ENCODE measurements at places on chromosomes 7 and 10.

GRCh38 chr10:110344622-110345021 lies 39.9 kb upstream of the SMNDC1 start:
- no peak for DNase-seq

GRCh38 chr10:13564576-13564975 lies 22.2 kb upstream of the PRPF18 start:
- no peak for DNase-seq

GRCh38 chr10:20085115-20085514 lies 268.9 kb downstream of the PLXDC2 start:
- DNase-seq: no peak

GRCh38 chr10:118664321-118664720 lies 68.9 kb upstream of the PRLHR start:
- no peak for DNase-seq

DNA sequence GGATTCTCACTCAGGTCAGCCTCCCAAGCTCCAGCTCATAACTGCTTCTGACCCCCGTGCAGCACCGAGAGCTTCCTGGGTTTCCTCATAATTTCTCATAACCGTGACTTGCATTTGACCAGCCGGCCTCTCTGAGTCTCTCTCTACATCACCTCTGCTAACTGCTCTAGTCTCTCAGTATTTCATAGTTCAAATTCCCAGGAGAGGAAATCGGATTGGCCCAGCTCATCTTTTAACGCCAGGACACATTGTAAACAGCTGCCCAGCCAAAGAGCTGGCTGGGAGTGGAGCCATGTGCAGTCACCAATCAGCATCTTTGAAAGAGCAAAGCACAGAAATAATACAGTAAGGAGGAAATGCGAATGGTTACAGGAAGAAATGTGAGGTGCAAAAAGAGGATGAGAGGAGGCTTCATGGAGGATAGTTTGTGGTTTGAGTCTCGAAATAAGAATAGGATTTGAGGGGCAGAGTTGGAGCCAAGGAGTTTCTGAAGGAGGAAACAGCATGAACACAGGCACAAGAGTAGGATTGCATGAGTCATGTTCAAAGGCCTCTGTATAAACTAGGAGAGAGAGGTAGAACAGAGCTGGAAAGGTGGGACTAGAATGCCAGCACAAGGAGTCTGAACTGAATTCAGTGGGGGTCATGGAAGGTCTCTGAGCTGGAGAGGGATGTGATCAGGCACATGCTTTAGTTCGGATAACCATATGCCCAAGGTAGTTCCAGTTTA lies 15.2 kb upstream of the LBX1 start:
- DNase-seq: no peak

DNA sequence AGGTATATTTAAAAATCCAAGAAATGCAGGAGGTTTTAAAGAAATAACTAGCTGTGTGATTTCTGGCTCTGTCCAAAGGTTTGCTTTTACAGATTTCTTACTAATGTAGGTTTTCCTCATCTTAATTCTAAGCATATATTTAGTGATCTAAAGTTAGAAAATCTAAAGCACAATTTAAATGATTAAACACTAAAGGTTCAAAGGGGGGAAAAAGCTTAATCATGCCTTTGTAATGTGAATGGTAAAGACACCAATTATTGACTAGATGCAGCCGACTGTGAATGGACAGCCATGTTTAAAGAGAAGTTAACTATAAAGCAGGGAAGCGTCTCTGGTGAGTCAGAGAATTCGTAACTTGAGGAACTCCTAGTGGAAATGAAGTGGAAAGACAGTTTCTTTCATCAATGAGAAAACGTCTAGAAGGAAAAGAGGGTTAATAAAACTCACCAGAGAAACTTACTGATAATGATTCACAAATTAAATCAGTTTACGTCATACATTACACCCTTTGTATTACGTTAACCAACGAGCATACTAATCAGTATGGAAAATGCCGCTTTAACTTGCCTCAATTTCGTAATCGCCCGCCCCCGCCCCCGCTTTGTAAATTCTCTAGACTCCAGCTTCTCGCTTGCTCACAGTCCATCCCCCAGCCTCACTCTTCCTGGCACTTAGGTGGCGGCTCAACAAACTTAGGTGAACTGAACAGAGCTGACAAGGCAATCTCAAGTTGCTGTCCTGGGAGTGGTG lies 1.1 kb upstream of the HBP1 start:
- peak; percentile 75 for DNase-seq

DNA sequence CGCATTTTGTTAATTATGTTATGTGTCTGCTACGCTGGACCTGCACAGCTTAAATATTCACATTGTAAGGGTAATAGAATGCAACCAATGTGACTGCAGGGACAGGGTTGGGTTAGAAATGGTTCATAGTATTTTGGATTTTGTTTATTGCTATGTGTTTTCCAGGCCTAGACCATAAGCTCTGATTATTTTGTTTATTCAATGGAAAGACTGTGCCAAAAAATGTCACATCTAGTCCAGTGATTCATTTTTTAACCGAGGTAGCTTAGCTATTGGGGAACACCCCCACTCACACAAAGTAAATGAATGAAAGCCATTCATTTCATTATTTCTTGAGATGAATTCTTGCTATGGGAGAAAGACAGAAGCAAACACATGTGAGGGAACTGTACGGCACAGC lies 516.5 kb upstream of the ANKRD30A start:
- no peak for DNase-seq

GRCh38 chr7:40371806-40372440 lies 237.1 kb downstream of the SUGCT start:
- DNase-seq: no peak

DNA sequence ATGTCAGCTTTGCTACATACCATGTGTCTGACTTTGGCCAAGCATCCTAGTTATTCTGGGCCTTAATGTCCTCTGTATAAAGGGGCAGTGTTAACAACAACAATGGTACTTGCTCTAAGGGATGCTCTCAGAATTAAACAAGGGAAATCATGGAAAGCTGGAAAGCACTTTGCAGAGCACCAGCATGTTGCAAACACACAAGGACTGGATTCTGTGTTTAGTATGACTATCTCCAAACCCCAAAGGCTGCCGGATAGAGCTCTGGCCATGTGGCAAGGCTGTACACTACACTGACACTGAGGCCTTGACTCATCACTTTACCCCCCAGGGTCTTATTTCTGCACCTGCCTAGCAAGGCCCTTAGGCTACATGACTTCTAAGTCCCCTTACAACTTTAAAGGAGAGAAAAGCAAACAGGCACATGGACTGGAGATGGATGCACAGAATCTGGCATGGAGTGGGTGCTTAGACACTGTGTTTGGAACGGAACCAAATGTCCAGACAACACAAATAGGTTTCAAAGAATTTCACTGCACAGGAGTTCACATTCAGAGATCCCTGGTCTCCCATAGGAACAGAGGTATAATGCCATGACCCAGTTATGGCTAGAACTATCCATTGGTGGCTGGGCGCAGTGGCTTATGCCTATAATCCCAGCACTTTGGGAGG lies 74.6 kb downstream of the FAM13C start:
- no peak for DNase-seq

DNA sequence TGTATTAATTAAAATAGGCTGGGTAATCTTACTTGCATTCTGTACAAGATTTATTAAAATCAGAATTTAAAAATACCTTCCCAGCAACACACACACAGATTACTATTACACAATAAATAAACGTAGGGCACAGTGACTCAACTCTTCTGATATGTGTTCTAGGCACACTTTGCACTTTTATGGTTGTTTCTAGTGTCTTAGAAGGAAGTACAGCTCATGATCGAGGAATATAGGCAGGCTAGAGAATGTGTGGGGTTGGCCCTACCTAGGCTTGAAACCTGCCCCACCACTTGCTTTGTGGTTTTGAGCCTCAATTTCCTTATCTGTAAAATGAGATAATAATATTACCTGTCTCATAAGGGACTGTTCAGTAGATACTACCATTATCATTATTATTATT lies 30.5 kb downstream of the ARMC3 start:
- no peak for DNase-seq

DNA sequence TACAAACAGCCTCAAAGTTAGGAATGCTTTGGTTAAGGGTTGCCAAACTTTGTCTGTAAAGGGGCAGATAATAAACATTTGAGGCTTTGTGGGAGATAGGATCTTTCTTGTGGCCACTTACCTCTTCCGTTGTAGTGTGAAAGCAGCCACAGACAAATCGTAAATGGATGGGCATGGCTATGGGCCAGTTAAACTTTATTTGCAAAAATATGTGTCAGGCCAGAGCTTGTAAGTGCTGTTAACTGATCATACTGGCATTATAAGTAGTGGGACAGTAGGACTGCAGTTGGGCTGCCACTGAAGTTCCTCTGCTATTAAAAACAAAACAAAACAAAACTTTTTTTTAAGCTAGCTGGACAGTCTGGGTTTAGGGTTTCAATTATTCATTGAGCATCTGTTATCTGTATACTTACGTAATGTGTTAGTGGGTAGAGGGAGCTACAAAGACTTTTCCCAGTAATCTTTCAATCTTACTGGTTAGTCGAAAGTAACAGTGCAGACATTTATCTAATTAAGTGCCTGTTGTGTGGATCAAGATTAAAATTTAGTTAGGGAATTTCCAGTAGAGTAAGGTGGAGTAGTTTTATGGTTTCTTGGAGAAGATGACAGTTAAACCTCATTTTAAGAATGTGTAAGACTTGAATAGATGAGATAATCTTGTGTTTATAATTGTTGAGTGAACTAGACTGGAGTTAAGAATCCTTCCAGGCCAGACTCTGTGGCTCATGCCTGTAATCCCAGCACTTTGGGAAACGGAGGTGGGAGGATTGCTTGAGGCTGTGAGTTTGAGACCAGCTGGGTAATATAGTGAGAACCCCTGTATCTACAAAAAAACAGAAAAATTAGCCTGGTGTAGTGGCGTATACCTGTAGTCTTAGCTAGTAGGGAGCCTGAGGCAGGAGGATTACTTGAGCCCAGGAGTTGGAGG lies 100.1 kb downstream of the BTRC start:
- DNase-seq: no peak

- no peak for DNase-seq
Measured at GRCh38 chr7:68776326-68776725, 821.9 kb upstream of the AUTS2 start.

GRCh38 chr7:81482600-81483186 lies 287.2 kb downstream of the HGF start:
- DNase-seq: no peak

DNA sequence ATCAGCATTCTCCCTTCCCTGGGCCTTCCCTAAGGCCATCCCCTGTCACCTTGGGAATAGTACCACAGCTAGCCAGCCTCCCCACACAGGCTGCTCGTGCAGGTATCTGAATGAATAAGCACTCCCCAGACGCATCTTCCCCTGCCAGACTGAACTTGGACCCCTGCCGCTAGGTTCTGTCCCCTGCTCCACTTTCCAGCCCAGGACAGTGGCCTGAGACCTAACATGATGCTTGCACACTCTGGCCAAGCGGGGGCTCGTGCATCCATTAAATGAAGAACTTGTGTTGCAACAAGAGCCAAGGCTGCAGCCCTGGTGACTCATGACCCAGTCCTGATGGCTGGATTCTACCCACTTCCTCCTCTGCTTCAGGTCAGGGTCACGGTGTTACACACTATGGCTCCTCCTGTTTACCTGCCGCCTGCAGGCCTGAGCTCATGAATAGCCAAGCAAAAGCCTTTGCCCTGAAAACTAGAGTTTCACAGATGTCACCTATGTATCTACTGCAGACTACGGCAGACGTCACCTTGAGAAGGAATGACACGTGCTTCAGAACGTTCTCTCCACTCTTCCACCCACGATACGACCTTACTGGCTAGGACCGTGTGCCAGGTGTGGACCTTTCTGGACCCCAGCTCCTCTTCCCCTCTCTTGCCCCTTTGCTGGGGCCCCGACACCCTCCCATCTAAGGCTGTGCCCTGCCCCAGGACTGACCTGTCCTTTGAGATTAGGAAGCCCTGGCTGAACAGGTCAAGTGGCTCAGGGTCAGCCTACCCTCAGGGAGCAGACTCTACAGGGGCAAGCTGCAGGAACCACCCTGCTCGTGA lies 6.5 kb downstream of the ASB13 start:
- DNase-seq: no peak

- no peak for DNase-seq
Measured at GRCh38 chr10:62025901-62026879, 124.7 kb downstream of the ARID5B start.

DNA sequence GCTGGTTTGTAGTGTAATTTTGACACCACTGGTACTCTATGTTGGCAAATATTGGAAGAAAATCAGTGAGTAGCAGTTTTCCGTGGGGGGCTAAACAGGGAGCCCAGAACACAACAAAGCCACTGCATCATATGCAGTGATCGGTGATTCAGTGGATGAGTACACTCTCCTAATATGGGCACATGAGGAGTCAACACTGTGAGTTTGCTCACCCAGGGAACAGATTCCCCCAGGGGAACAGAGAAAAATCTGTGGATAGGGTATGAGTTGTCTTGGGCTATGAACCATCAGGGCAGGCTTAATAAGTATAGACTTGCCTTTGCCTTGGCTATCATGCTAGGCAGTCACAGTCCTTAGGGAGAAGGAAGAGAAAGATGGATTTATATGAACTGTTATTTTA lies 227.7 kb upstream of the SEMA3E start:
- no peak for DNase-seq

DNA sequence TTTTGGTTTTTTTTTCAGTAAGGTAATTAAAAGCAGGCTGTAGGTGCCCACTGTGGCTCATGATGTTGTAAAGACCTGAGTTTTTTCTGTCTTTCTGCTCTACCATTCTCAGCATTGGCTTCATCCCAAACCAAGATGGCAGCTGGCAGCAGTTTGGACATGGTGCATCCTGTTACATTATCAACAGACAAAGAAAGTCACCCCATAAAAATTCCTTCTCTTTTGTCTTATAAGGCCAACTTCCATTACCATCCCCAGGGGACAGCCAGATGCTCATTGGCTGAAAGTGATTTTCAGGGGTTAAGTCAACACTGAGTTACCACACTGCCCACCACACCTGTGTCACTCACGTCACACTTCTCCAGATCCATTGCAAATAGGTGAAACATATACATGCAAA lies 558.4 kb downstream of the SDK1 start:
- no peak for DNase-seq

DNA sequence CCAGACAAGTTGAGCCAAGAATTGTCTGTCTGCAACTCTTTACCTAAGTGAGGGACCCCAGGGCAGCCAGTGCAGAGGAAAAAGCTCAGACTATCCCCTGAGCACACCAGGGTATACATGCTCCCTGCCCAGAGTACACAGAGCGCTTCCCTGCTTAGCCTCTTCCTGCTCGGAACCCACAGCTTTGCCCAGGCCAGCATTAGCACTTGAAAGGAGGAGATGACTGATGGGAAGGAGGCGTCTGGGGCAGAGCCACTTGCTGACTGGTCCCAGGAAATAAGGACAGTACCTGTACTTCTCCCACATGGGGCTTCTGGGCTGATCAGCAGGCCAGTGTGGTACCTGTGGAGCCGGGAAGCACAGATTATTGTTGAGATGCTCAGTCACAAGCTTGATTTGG lies 48.4 kb upstream of the TRIM8 start:
- DNase-seq: no peak

DNA sequence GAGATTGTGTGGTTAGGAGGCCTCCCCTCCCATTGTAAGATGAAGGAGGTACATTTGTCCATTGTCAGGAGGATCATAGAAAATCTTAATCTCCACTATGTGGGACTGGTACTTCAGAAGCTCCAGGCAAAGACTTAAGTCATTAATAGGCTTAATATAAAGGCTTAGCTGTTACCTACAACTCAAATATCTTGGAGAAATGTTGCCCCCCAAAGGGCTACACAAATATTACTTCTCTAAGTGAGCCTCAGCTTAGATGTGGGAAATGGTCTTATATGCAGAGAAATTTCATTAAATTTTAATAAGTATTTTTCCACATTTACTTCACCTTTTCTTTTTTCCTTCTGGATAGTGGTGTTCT lies 27.2 kb downstream of the TAS2R41 start:
- no peak for DNase-seq
